ENCODE measurements at places on chromosomes 4 and X.

- no peak for DNase-seq
Observed at GRCh38 chrX:100512471-100512870, 72.3 kb upstream of the TNMD start.

DNA sequence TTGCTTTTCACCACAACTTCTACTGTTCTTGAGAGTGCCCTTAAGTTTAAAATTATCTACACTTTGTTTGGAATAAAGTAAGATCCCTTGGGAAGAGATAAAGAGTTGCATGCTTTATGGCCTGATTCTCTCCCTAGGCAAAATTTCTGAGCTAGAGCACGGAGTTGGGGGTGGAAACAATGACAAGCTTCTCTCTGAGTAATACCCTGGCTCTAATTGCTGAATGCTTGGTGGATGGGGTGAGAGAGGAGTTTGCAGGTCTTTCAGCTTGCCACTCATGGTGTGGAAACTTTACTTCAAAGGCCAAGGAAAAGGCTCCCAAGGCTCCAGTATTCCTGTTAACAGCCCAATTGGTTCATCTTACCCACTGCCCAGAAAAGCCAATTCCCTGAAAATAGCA, 26.1 kb upstream of the PRDM8 start:
- no peak for DNase-seq

- DNase-seq = no peak
Observed at GRCh38 chrX:20270562-20270890, 3.8 kb upstream of the RPS6KA3 start.

- peak; percentile 67 for DNase-seq
Observed at GRCh38 chrX:107710617-107711391, 64.8 kb downstream of the TSC22D3 start.

DNA sequence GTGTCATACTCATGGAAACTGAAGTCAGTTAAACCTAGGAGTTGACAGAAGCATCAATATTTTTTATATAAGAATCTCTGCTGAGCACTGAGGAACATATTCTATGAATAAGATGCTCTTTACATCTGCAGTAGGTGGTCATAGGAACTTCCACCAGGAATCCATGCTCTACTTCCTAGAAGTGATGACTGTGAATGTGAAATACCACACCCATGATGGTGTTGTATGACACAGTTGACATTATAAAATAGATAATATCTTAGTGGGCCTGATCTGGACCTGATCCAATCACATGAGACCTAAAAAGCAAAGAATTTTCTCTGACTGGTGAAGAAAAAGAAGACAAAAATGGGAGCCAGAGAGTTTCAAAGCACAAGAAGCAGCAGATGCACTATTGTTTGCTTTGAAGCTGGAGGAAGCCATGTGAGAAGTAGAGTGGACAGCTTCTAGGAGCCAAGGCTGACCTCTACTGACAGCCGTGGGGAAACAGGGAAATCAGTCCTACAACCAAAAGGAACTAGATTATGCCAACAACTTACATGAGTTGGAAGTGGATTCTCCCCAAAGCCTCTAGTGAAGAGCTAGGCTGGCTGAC, 68.6 kb upstream of the HS3ST1 start:
- DNase-seq = no peak

- no peak for DNase-seq
Observed at GRCh38 chr4:53997898-53998297, 66.5 kb downstream of the CHIC2 start.

DNA sequence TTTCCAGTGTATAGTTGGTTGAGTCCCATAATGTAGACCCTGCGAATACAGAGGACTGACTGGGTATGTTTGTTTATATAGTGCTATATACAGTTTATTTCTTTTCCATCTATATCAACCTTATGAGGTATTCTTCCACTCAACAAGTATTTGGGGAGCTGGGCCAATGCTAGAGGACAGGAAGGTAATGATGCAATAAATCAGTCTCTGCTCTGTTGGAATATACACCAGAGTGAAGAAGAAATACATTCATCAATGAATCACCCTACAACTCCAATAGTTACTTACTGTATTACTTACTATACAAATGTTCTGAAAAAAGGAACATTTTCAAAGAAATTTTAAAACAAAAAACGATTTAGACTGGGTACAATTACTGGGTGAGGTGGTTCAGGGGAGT, 2.1 kb upstream of the ARSJ start:
- no peak for DNase-seq

GRCh38 chr4:165867961-165868360, 5.1 kb upstream of the TLL1 start:
- no peak for DNase-seq

- DNase-seq = no peak
Observed at GRCh38 chr4:157265281-157265680, 44.8 kb downstream of the GRIA2 start.

- no peak for DNase-seq
Observed at GRCh38 chr4:18247189-18247588, 225.6 kb upstream of the LCORL start.

- no peak for DNase-seq
Observed at GRCh38 chr4:37896206-37896860, 5.4 kb downstream of the TBC1D1 start.

DNA sequence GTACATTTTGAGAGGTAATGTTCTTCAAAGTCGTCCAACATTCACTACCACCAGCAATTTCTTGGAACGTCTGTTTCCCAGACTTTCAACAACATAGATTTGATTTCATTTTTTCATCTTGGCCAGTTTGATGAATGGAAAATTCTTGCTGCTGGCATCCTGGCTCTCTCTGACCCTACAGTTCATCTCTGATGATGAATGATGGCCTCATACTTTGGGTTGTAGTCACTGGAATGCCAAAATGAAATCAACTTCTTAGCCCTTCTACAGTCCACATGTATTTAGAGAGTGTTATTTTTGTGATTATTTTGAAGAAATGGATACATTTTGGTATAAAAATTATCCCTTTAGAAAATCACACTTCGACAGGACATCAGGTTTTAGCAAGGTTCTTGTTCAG, 8.8 kb downstream of the CHST7 start:
- DNase-seq = no peak

DNA sequence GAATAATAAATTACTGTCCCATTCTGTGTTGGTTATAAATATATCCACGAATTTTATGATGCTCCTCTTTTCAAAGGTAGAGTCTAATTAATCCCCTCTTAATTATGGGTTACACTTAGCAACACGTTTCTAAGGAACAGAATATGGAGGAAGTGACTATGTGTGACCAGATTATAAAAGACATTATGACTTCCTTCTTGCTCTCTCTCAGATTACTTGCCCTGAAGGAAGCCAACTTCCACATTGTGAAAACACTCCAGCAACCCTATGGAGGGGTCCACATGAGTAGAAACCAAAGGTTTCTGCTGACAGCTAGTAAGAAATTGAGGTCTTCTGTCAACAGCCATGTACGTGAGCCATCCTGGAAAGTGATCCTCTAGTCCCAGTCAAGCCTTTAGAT, 59.3 kb downstream of the WDFY3 start:
- DNase-seq = no peak

GRCh38 chr4:159141193-159141592, 38.3 kb downstream of the RAPGEF2 start:
- DNase-seq = no peak

- DNase-seq = no peak
Observed at GRCh38 chrX:49208399-49208798, 8.4 kb upstream of the SYP start.

All from T-helper 2 cell treated with Interferon-gamma antibody and Interleukin-4, amounts not matched to agents 5 μg/mL and 100 μg/mL, for 36 hours (primary cell).